CD8-positive, alpha-beta memory T cell (primary cell): ENCODE measurements at places on chromosomes 2 and 18. TPM values are rescaled to one million over a fixed set of nuclear protein-coding genes. Genes with fewer than 3 reads are reported as not detected.

METTL8 gene
- 46.0 TPM for total RNA-seq

DNA sequence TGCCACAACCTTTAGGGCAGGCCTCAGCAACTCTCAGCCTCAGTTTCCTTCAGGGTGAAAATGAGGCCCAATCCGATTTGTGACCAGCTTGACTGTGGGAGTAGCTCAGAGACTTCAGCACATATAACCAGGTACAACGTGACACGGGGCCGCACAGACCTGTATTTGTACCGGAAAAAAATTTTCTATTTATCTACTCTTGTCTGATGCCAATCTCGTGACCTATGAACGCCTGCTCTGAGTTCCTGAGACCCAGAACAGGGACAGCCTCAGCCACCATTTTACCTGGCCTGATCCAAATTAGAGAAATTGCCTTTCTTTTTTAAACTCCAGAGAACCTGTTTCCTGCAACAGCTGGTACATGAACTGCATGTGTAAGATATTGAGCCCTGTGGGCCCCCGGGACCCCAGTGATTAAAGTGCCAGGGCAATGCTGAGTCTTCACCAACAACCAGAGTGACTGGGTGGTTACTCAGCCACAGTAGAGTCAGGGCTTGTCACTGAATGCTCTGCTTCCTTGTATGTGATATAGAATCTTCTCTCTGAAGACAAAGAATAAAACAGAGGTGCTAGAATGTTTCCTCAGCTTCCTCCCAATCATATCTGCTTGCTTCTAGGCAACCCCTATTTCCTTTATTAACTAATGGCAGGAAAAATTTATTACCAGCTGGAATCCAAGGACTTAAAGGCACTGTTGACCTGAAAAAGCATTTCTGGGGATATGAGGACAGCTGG lies 47.8 kb upstream of the FZD7 start:
- no peaks in the 10 kb centered on the region for H3K27me3 ChIP-seq
- H3K36me3 ChIP-seq = no peaks in the 10 kb centered on the region
- no peak overlapping the region for H3K4me3 ChIP-seq
- no peaks in the 10 kb centered on the region for H3K4me1 ChIP-seq
- DNase-seq = no peak

SLC38A11 gene
- total RNA-seq = not detected

CD226 gene
- total RNA-seq = 150 TPM

DNA sequence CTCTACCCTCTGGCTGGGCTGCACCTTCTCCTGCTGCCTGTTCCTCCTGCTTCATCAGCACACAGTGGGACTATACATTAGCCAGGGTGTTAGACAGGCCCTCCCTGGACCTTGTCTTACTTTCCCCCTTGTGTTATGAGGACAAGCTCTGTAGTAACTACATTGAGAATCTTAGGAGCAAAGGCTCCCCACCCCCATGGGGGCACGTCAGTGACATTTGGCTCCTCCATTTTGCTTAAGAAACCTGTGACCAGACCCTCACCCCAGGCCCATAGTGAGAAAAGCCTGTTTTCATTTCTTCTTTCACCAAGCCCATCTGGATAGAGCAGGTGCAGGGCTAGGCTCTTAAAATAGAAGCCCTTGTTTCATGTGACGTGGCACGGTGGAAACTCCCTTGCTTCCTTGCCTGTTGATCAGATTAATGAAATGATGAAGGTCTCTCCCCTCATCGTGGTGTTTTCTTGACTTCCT lies 146.7 kb downstream of the RPIA start:
- no peaks in the 10 kb centered on the region for H3K36me3 ChIP-seq
- no peak overlapping the region for H3K4me3 ChIP-seq
- H3K27me3 ChIP-seq = no peaks in the 10 kb centered on the region
- H3K27ac ChIP-seq = no peak overlapping the region
- no peaks in the 10 kb centered on the region for H3K4me1 ChIP-seq
- DNase-seq = no peak

TMEM247 gene
- not detected for total RNA-seq

NETO1 gene
- total RNA-seq = not detected

DNA sequence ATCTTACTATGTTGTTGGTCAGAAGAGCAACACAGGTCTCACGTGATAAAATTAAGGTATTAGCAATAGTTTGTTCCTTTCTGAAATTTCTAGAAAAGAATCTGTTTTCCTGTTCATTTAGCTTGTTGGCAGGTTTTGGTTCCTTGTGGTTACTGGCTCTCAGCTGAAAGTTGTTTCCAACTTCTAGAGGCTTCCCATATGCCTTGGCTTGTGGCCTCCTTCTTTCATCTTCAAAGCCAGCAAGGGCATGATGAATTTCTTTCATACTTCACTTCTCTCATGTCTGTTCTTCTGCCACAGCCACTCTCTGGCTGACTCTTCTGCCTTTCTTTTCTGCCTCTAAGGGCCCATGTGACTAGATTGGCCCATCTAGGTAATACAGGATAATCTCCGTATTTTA lies 193.7 kb downstream of the TRIB2 start:
- H3K4me1 ChIP-seq = no peaks in the 10 kb centered on the region
- DNase-seq = no peak
- no peaks in the 10 kb centered on the region for H3K27me3 ChIP-seq
- H3K4me3 ChIP-seq = no peak overlapping the region
- H3K36me3 ChIP-seq = no peaks in the 10 kb centered on the region

DNA sequence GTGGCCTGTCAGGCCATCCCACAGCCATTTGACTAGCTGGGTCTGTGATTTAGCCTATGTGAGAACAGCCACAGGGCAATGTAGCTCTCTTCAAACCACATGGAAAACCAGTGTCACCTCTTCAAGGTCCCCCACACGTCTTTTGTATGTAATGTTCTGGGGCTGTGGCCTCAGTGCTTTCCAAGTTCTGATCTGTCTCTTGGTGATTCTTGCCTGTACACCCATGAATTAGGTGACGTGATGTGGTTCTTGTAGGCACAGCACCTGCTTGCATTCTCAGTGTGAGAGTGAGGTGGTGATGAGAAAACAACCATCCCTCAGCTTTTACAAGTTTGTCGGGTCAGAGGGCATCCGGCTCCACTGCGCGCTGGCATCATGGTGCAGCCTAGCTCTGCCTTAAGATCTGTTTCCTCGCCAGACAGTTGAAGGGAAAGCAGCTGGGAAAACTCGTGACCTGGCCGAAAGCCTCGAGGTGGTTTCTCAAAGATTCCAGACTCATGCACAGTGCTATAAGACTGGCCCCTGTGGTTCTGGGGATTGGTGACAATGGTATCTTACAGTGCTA lies 125.8 kb downstream of the TANC1 start:
- H3K4me3 ChIP-seq = no peak overlapping the region
- no peak overlapping the region for H3K27ac ChIP-seq
- peaks cover 34% of the 10 kb centered on the region for H3K4me1 ChIP-seq
- no peaks in the 10 kb centered on the region for H3K27me3 ChIP-seq
- no peak for DNase-seq

THAP4 gene
- total RNA-seq = 51.4 TPM

DNA sequence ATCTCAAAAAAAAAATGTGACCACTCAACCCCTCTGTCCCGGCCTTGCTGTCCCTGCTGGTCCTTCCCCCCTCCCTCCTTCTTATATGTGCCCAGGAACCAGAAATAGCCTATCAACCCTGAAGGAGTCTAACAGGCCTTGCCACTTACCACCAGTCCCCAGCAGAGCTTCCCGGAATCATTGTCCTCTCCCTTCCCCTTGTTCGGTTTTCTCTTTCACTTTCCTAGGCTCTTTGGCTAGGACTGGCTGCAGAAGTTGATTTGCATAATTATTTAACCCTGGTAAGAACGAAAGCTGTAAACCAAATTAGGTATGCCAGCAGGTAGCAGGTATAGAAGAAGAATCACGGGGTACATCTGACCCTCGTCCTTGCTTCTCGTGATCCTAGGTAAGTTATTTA lies 72.6 kb upstream of the ZNF532 start:
- H3K27me3 ChIP-seq = no peaks in the 10 kb centered on the region
- no peaks in the 10 kb centered on the region for H3K36me3 ChIP-seq
- DNase-seq = no peak

ASB18 gene
- total RNA-seq = not detected

ASXL3 gene
- not detected for total RNA-seq
